Activated naive CD4-positive, alpha-beta T cell treated with anti-CD3 and anti-CD28 coated beads for 36 hours (primary cell): ENCODE measurements at places on chromosomes 5 and 9.
A peak's percentile ranks its signal among the peaks of the same experiment; 100 is the strongest.

GRCh38 chr5:157540124-157540523 is 35.5 kb downstream of the ADAM19 start:
- DNase-seq, result no peak

DNA sequence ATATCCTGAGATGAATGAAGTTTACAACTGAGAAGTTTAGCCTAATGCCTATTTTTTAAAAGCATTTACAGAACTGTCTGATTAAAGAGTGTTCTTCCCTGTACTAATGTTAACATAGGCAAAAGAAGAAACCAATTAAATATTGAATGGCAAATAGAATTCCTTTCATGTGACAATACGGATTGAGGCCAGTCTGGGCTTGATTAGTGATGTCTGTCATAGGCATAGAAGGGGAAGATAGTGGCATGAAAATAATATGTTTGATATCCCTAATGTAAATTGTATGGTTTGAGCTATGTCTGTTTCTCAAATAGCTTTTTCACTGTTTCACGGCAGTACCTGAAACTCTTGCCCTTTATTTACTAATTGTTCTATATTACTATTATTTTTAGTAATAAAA is 443.1 kb upstream of the CLINT1 start:
- no peak for DNase-seq

- no peak for DNase-seq
These were observed 5.8 kb downstream of the DCANP1 start for GRCh38 chr5:135441350-135441831.

DNA sequence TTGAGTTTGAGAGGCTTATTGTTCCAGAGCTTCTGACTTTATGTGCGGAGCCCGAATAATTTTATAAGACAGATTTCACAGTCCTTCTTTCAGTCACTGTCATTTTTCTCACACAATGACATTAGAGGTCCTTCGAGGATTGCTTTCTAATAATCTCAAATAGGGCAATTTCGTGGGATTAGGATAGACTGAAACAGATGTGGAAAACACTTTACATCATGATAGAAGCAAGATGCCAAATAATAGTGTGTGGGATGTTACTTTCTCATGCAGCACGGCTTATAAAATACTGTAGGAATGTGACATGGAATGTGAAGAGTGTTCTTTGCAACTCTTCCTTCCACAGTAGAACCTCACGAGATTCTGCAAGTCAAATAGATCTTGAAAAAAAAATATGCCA is 451.3 kb downstream of the SEMA5A start:
- no peak for DNase-seq

DNA sequence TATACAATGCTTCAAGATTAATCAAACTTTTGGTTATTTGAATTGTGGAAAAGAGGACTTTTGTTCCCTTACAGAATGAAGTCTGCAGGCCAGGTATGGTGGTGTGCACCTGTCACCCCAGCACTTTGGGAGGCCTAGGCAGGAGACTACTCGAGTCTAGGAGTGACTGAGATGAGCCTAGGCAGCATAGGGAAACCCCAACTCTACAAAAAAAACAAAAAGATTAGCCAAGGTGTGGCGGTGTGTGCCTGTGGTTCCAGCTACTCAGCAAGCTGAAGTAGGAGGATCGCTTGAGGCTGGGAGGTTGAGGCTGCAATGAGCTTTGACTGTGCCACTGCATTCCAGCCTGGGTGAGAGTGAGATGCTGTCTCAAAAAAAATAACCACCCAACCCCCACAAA is 9.3 kb downstream of the CCNH start:
- peak; percentile 11 for DNase-seq

- DNase-seq, result no peak
These were observed 31.3 kb downstream of the TMEM174 start for GRCh38 chr5:73204332-73204731.

GRCh38 chr9:108860354-108860753 is 1.7 kb upstream of the ACTL7A start:
- no peak for DNase-seq
